ENCODE measurements at places on chromosomes 1 and 21.

GRCh38 chr1:233863901-233864545, 40.5 kb upstream of the SLC35F3 start:
- no peak for DNase-seq

GRCh38 chr1:23108918-23109533, 59.6 kb downstream of the LUZP1 start:
- DNase-seq = peak; percentile 18

GRCh38 chr1:244273845-244274619, 177.7 kb downstream of the ADSS2 start:
- DNase-seq = no peak

DNA sequence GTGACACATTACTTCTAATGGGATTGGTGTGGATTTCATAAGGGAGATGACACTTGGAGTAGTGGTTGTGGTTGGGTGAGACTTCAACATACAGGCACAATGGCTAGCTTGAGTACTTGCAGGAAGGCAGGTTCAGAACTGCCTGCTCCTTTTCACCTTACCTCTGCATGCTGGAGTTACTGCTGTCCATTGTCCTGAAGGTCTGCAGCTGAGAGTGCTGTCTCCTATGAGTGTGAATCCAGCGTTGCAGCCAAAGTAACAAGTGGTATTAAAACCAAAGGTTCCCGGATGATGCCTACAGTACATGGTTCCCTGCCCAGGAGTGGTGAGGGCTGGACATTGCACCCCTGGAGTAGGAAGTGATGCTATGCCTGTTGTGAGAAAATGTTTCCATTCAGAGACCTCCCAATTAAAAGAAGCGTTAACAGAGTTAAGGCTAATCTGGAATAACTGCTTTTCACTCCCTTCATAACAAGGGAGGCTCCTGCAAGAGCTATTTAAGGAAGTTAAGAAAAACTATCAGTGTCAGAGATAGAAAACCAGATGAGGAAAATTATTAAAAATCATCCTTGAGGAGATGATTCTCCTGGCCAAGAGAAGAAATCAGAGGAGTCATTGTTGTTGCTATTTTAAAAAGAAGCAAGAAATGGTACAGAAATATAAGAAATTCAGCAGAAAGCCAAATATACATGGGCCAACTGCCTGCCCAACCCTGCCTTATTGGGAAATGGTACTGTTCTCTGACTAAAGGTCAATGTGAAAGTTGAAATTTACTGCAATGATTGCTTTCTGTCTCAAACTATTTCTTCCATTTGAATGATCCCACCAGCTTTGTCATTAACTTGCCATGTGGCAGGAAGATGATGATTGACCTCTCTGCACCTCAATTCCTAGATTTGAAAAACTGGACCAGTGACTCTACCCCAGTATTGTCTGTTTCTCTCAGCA, 9.8 kb upstream of the F5 start:
- no peak for DNase-seq

DNA sequence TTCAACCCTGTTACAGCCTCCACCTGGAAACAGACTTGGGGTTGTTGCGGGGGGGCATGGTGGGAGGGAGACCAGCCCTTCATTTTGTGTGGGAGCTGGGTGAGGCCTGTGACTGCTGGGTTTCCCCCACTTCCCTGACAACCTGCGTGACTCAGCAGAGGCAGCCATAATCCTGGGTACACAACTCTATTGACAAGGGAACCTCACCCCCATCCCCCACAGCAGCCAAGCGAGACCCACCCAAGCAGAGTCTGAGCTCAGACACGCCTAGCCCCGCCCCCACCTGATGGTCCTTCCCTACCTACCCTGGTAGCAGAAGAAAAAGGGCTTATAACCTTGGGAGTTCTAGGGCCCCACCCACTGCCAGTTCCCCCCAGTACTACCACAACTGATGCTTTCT, 8.0 kb upstream of the CCDC190 start:
- no peak for DNase-seq

DNA sequence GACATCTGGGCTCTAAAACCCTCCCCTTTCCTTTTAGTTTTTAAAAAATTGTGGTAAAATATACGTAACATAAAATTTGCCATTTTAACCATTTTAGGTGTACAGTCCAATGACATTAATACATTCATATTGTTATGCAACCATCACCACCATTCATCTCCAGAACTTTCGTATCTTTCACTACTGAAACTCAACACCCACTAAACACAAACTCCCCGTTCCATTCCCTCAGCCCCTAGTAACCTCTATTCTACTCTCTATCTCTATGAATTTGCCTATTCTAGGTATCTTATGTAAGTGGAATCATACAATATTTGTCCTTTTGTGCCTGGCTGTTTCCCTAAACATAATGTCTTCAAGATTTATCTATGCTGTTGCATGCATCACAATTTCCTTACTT, 19.4 kb upstream of the TTC4 start:
- DNase-seq = no peak

GRCh38 chr1:84078842-84079202, 65.2 kb upstream of the PRKACB start:
- no peak for DNase-seq

- peak; percentile 60 for DNase-seq
Observed at GRCh38 chr1:36156329-36157114, 562 bp downstream of the MAP7D1 start.

- DNase-seq = peak; percentile 0
Observed at GRCh38 chr1:45246760-45247159, 40.4 kb upstream of the ZSWIM5 start.

- DNase-seq = no peak
Observed at GRCh38 chr1:203188686-203189232, 2.3 kb upstream of the CHI3L1 start.

- DNase-seq = peak; percentile 16
Observed at GRCh38 chr1:150683914-150684313, 13.0 kb downstream of the GOLPH3L start.

- DNase-seq = no peak
Observed at GRCh38 chr1:156717351-156717750, 10.9 kb upstream of the METTL25B start.

- DNase-seq = no peak
Observed at GRCh38 chr1:2347409-2347785, 44.0 kb downstream of the MORN1 start.

DNA sequence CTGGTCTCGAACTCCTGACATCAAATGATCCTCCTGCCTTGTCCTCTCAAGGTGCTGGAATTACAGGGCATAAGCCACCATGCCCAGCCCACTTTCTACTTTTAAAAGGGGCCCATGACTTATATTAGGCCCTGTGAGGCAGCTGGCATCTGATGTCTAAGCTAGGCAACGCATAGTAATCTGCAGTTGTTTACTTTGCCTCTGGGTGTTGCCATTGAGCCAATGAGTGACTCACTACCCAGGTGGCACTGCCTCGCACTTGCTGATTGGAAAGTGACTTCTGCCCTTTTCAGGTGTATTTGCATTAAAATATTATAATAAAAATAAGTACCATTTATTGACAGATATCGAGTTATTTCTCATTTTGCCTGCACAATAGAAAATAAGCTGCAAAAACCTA, 84.9 kb downstream of the KIF14 start:
- peak; percentile 13 for DNase-seq

GRCh38 chr1:156104065-156104810, 10.3 kb upstream of the LMNA start:
- DNase-seq = peak; percentile 89

DNA sequence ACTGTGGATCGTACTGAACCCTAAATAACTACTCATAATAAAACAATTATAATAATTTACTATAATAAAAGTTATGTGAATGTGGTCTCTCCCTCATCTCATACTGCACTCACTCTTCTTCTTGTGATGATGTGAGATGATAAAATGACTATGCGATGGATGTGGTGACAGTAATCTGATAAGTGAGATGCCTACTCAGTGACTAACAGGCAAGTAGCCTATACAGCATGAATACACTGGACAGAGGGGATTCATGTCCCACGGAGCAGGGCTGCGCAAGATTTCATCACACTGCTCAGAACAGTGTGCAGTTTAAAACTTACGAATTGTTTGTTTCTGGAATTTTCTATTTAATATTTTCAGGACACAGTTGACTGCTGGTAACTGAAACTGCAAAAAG, 304.0 kb downstream of the DUSP10 start:
- DNase-seq = no peak

DNA sequence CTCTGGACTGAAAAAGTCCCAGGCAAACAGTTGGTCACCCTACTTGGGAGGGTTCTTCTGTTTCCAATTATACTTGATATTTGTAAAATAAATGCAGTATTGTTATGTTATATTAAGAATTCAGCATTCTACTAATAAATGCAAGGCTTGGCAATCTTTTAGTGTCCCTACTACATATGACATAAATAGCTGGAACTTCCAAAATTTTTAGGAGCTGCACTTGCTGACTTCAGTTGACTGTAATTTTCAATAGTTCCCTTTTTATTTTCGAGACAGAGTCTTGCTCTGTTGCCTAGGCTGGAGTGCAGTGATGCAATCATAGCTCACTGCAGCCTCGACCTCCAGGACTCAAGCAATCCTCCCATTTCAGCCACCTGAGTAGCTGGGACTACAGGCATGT, 20.0 kb downstream of the FOXD3 start:
- DNase-seq = no peak

DNA sequence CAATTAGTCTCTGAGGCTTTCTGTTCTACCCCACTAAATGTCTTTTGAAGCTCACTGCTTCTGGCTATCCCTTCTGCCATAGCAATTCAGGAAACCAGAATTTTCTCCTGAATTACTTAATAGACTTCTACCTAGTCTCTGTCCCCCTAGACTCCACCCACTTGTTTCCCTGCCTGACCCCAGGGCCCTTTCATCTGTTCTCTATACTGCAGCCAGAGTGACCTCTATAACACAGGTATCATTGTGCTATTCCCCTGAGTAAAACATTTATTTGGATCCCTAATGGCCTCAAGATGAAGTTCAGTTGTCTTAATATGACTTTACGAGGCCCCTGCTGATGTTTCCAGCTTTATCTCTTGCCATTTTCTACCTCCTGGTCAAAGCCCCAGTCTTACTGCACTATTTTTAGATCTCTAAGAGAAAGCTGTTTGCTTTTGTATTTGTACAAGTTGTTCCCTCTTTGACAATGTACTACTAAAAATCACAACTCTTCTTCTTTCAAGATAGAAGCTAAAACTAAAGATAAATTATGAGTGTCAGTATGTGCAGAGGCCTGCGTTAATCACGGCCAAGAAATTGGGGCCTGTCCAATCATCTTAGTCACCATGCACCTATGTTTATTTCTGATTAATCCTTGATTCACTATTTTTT, 54.5 kb downstream of the ATP1B1 start:
- DNase-seq = no peak

DNA sequence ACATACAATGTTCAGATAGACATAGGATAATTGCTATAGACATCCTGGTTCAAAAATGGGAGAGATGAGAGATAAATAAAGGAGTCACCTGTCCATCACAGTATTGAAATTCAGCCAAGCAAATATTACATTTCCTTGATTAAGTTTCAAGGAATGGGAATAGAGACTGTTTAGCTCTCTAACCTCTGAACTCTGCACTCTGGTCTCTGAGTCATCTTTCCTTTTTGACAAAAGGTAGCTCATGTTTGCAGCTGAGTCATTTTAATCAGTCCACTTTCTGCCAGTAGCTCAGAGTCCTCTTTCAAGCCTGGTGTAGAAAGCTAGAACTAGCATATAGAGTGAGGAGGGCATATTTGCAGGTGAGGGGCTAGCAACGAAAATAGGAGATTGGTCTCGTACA, 51.4 kb upstream of the GJA8 start:
- DNase-seq = no peak

DNA sequence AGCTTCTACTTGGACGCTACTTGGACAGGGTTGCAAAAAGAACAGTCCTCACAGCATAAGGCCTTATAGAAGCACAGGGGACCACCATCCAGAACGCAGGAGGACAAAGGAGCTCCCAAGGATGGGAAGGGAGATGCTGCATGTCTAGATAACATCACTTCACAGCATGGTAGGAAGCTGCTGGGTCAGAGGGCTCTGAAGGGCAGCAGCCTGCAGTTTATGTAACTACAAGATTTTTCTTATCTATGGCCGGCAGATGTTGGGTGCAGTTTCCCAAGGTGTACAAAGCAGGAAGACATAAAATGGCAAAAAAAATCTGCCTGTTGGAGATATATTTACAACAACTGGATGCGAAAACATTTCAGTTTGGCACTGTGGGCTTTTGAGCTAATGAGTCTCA, 45.3 kb upstream of the SLC5A9 start:
- no peak for DNase-seq

DNA sequence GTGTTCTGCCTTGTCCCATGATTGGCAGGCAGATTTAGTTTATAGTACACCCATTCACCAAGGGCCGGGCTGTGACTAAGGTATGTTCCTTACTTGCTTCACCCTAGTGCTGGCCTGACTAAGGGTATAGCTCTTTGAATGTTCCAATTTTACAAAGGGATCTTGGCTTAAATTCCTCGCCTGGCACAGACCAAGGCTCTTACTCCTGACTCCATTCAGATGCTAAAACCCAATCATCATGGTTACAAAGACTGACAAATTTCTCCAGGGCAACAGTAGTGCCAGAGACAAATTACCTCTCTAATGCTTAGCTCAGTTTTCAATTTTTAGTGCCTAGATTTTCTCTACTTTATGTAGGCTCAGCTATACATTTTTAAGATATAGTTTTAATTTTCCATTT, 11.5 kb upstream of the C1orf53 start:
- no peak for DNase-seq

- peak; percentile 50 for DNase-seq
Observed at GRCh38 chr1:44318097-44319088, 36.7 kb downstream of the ERI3 start.

DNA sequence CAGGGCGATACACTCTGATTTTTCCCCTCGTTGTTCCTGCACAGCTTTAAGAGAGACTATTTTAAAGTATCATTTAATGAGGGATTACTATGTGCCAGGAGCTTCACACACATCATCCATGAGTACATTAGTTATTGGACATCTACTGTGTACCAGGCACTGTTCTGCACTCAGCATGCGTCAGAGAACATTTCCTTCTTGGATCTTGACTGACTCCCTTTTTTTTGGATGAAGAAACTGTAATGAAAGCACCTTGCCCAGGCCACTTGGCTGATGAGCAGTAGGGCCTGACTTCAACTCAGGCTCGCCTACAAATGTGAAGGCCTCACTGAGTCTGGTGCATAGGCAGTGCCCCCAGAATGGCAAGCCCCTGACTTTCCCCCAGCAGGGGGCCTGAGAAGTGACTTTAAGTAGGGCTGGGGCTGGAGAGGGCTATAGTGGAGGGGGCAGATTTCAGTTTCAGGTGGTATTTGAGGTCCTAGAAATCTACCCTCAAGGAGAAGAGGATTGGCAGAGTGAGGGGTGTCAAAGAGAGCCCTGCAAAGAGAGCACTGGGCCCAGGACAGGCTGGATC, 50.0 kb downstream of the PTPRU start:
- no peak for DNase-seq

- no peak for DNase-seq
Observed at GRCh38 chr1:185846672-185847444, 112.7 kb downstream of the HMCN1 start.
